ENCODE measurements at places on chromosomes 4 and X.

GRCh38 chr4:84407554-84408407, 91.3 kb downstream of the NKX6-1 start:
- no peak for DNase-seq

DNA sequence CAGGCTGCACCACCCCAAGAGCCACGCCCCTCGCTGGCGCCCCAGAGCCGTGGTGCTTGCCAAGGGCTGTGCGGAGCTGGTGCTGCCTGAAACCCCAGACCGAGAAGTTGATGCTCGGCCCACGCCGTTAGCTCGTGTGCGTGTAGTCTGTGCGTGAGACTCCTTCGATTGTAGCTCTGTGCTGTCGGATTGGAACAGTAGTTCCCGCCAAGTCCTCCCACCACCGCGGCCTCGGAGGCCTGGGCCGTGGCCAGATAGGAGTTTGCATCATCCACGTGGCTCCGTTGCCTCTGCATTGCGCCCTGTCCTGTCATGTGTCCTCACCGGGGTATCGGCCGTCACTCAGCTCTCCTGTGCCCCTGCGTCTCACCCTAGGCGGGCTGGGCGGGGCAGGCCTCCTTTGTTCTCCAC, 24.2 kb downstream of the TNIP2 start:
- peak; percentile 48 for DNase-seq

- DNase-seq: peak; percentile 77
Observed at GRCh38 chrX:153649178-153649914, 2.3 kb downstream of the DUSP9 start.

- no peak for DNase-seq
Observed at GRCh38 chr4:30600246-30601017, 119.7 kb upstream of the PCDH7 start.

DNA sequence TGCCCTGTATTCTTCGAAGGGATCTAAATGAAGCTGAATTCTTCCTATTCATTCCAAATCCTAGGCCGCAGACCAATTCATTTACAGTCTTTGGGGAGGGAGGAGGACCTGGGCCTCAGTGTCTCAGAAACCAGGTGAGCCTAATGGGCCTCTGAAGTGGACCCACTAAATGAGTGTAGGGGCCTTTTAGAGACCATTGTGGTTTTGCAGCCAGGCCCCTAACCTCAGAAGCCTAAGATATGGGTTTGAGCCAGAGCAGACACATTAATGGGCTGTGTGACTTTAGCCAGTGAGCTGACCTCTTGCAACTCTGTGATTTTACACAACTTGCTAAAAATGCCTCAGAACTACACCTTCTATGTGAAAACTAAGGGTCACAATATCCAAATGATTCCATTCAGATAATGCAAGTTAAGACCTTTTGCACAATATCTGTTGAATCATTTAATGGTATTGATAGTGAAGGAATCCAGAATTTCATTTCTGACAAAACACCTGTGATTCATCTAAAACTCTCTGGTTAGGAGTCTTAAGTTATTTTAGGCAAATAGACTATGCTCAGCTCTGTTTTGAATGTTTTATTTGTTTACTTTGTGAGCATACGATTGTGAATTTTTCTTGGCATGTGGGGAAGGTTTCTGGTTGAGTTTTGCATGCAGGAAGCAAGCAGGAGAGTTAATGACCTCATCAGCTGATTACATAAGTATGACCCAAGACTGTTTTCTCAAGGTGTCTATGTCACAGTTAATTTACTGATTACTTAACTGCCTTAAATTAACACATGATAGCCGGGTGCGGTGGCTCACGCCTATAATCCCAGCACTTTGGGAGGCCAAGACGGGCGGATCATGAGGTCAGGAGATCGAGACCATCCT, 75.0 kb downstream of the EVC start:
- peak; percentile 15 for DNase-seq

DNA sequence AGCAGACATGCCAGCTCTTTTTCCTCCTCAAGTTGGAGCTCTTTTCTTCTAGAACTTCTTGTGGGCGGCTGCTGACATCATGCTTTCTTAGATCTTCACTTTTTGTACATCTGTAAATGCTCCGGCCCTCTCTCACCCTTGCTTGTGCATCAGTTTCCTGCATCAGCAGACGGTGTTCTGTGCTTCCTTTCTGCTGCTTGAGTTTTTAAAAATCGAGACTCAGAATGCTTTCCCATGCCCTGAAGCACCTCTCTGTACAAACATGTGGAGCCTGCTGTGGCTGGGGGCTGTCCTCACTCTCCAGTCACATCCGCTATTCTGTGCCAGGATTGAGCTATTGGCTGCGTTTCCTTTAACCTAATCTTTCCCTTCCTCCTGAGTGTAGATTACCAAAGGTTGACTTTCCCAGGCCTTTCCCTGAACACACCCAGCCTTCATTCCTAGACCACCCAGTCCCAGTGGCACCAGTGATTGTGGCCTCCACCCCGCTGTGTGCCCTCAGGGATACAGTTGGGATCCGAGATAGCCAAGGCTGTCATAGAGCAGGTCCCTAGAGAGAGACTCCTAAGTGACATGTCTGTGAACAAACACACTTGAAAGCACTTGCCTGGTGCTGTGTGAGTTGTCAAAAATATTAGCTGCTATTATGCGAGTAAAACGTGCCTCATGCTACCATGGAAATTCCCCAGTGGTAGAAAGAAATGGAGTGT, 41.9 kb downstream of the TNIP2 start:
- DNase-seq: no peak

GRCh38 chr4:148530114-148530513, 87.9 kb upstream of the NR3C2 start:
- no peak for DNase-seq

DNA sequence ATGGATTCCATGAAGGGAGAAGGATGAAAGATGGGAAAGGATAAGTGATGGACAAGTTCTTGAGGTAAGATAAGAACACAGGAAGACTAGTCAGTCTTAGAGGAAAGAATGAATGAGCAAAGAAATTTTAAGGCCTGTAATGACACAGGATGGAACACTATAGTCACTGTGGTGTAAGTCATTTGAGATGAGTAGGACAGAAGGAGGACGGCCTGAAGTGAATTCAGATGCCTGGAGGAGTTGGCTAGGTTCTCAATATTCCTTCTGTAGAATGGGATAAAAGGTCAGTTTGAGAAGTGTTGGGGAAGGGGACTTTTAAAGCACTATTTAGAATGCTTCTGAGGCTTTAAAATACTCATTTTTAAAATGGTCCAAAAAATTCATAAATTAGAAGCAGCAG, 3.9 kb downstream of the MSMO1 start:
- DNase-seq: no peak

GRCh38 chr4:1240721-1241465, 8.0 kb downstream of the CTBP1 start:
- DNase-seq: peak; percentile 60

DNA sequence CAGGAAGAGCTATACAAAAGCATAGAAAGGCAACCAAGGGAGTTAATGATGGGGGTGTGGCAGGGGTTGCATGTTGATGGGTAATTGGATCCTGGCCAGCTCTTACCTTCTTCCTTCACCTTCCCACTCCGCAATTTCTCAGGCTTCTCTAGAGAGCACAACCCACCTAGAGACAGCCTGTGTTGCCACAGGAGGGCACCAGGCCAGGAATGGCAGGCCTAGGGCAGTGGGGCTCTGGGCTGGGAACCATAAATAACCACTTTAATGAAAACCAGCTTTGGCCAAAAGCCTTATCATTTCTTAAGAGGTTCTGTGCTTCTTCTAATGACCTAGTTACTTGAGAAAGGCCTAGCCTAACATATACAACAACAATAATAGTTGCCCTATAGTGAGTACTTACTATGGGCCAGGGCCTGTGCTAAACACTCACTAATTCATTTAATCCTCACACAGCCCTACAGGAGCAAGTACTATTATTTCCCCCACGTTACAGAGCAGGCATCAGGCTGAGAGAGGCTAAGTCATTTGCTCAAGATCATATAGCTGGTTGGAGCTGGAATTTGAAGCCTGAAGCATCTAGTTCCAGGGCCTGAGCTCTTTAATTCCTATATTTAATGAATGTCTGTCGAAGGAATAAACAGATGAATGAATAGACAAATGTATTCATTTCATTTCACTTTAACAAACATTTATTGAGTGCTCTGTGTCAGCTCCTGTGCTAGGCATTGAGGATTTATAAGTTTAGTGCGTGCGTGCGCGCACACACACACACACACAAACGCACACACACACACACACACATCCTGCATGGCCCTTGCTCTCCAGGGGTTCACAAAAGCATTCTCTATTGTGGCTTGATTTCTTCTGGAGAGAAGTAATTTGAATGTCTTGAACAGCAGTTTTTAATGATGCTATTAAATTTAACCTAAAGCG, 66.8 kb downstream of the RTL9 start:
- no peak for DNase-seq

GRCh38 chr4:157004279-157005161, 32.9 kb upstream of the PDGFC start:
- DNase-seq: no peak

DNA sequence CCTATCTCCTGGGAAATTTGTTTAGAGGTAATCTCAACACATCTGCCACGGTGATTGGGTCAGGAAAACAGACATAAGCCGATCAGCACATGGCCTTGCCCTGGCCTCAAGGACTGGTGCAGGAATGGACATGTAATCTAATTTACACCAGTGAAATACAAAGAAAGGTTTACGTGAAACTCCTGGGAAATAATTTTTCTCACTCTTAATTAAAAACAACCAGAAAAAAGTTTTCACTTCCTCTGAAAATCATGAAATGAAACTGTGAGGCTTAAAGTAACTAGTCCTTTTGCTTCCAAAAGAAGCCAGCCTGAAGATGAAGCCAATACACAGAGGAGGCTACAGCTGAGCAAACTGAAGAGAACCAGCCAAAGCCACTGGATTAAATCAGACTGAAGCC, 154.1 kb upstream of the FAM241A start:
- no peak for DNase-seq

Measured in upper lobe of right lung (tissue), 1 donor.